ENCODE measurements at places on chromosomes 1 and 21.

GRCh38 chr1:111436726-111437125, 9.2 kb upstream of the OVGP1 start:
- H3K4me1 ChIP-seq: peaks cover 1% of the 10 kb centered on the region
- DNase-seq: no peak
- no peak overlapping the region for H3K4me3 ChIP-seq
- no peak overlapping the region for H3K27ac ChIP-seq
- peaks cover 13% of the 10 kb centered on the region for H3K36me3 ChIP-seq

DNA sequence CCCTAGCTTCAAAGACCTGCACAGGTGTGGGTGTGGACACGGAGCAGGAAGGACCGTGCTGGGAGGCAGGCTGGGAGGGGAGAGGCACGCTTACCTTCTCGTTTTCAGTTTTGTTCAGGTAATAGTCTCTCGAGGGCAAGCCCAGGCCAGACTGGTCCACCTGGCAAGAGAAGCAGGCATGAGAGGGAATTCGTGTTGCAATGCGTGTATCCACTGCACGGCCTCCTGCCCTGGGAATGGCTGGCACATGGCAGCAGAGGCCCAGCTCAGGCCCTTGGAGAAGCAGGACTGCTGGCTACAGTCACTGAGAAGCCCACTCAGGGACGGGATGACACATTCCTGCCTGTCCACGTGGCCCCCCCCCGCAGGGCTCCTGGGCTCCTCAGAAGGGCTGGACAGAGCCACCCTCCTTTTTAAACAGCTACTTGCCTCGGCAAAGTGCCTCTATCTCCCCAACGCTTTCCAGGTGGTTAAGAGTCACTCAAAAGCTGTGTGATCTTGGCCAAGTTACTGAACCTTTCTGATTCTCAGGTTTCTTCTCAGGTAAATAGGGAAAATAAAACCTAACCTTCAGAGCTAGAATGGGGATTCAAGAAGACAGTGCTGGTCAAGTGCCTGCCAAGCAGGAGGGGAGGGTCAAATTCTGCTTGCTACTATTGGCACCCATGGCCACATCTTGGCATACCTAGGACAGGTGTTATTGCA, 32.7 kb downstream of the ECE1 start:
- H3K36me3 ChIP-seq: peaks cover 77% of the 10 kb centered on the region
- H3K27ac ChIP-seq: no peak overlapping the region
- no peaks in the 10 kb centered on the region for H3K27me3 ChIP-seq
- DNase-seq: no peak
- peaks cover 4% of the 10 kb centered on the region for H3K4me1 ChIP-seq

- H3K4me3 ChIP-seq: no peak overlapping the region
- no peaks in the 10 kb centered on the region for H3K27me3 ChIP-seq
- H3K36me3 ChIP-seq: no peaks in the 10 kb centered on the region
Measured at GRCh38 chr1:66532214-66532613, 1.7 kb upstream of the SGIP1 start.

DNA sequence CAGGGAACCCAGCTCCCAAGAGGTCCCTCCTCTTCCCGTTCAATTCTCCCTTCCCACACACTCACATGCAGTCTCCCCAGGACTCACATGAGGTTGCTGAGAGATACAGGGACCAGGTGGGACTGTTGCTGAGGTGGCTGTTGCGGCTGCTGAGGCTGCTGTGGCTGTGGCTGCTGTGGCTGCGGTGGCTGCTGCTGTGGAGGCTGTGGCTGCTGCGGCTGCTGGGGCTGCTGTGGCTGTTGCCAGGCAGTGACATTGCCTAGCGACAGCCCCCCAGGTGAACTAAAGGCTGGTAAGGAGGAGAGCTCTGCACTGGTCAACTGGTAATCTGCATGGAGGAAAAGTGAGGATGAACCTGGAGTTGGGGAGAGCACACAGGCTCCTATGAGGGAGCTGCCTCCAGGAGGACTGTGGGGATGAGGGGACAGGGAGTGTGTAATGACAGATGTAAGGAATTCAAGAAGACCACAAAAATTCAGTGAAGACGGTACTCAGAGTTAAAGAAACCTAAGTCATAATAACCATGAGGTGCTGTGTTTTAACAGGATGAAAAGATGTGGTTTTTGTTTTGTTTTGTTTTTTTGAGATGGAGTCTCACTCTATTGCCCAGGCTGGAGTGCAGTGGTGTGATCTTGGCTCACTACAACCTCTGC, 31.8 kb downstream of the MEF2D start:
- DNase-seq: no peak
- H3K4me1 ChIP-seq: no peaks in the 10 kb centered on the region
- H3K4me3 ChIP-seq: no peak overlapping the region
- no peak overlapping the region for H3K27ac ChIP-seq
- peaks cover 19% of the 10 kb centered on the region for H3K36me3 ChIP-seq

GRCh38 chr1:231144416-231145193, 17.3 kb upstream of the TRIM67 start:
- no peak overlapping the region for H3K4me3 ChIP-seq
- no peaks in the 10 kb centered on the region for H3K4me1 ChIP-seq
- no peak overlapping the region for H3K27ac ChIP-seq
- no peaks in the 10 kb centered on the region for H3K27me3 ChIP-seq
- no peaks in the 10 kb centered on the region for H3K36me3 ChIP-seq

DNA sequence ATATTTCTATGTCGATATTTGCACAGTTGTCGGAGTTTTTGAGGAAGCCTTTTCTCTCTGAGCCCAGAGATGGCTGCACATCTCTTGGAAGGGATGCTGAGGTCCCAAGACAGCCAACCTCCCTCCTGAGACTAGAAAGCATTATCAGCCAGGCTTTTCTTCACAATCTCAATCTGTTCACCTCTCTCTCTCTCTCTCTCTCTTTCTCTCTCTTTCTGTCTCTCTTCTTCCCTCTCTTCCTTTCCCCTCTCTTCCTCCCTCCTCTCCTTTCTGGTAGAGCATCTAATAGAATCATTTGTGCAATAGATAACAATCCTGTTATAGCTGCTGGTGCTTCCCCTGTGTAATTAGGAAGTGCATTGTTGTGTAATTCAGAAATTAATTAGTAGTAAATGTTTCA, 131.8 kb downstream of the CAPN8 start:
- no peaks in the 10 kb centered on the region for H3K36me3 ChIP-seq
- no peak for DNase-seq
- no peaks in the 10 kb centered on the region for H3K4me1 ChIP-seq
- H3K27me3 ChIP-seq: no peaks in the 10 kb centered on the region
- no peak overlapping the region for H3K27ac ChIP-seq
- no peak overlapping the region for H3K4me3 ChIP-seq

GRCh38 chr1:117544509-117545109, 61.2 kb upstream of the TENT5C start:
- H3K4me3 ChIP-seq: no peak overlapping the region
- no peak for DNase-seq
- no peak overlapping the region for H3K27ac ChIP-seq

GRCh38 chr1:172184506-172185191, 235.8 kb upstream of the C1orf105 start:
- no peaks in the 10 kb centered on the region for H3K27me3 ChIP-seq
- H3K36me3 ChIP-seq: no peaks in the 10 kb centered on the region
- DNase-seq: no peak
- peaks cover 23% of the 10 kb centered on the region for H3K4me1 ChIP-seq
- H3K4me3 ChIP-seq: no peak overlapping the region
- no peak overlapping the region for H3K27ac ChIP-seq

GRCh38 chr1:17016317-17016661, 4.6 kb upstream of the ATP13A2 start:
- no peak overlapping the region for H3K27ac ChIP-seq
- no peak overlapping the region for H3K4me3 ChIP-seq
- DNase-seq: no peak
- peaks cover 6% of the 10 kb centered on the region for H3K4me1 ChIP-seq
- peaks cover 39% of the 10 kb centered on the region for H3K36me3 ChIP-seq
- no peaks in the 10 kb centered on the region for H3K27me3 ChIP-seq

- peaks cover 18% of the 10 kb centered on the region for H3K4me1 ChIP-seq
- no peak for DNase-seq
- no peaks in the 10 kb centered on the region for H3K36me3 ChIP-seq
- H3K27ac ChIP-seq: no peak overlapping the region
- H3K4me3 ChIP-seq: no peak overlapping the region
- no peaks in the 10 kb centered on the region for H3K27me3 ChIP-seq
Measured at GRCh38 chr1:8603220-8603616, 214.2 kb downstream of the RERE start.

- no peak overlapping the region for H3K27ac ChIP-seq
- DNase-seq: no peak
- H3K36me3 ChIP-seq: no peaks in the 10 kb centered on the region
- no peaks in the 10 kb centered on the region for H3K4me1 ChIP-seq
- no peak overlapping the region for H3K4me3 ChIP-seq
- H3K27me3 ChIP-seq: no peaks in the 10 kb centered on the region
Measured at GRCh38 chr1:241647658-241648057, 4.4 kb upstream of the WDR64 start.

DNA sequence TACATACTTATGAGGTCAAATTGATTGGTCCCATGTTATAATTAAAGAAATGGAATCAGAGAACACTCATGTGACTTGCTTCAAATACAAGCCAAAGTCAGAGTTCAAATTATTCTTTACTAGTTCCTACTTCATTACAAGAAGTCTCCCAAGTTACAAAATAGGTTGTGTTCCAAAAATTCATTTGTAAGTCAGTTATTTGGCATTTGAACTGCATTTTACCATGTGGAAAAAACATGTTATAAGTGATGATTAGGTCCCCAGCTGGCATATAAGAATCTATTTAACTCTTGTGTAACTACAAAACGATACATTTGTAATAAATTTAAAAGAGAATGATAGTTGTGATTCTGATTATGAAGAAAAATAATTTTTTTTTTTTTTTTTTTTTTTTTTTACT, 124.1 kb downstream of the DISP1 start:
- H3K4me3 ChIP-seq: no peak overlapping the region
- H3K27ac ChIP-seq: no peak overlapping the region
- no peaks in the 10 kb centered on the region for H3K4me1 ChIP-seq
- DNase-seq: no peak
- H3K27me3 ChIP-seq: no peaks in the 10 kb centered on the region
- no peaks in the 10 kb centered on the region for H3K36me3 ChIP-seq

DNA sequence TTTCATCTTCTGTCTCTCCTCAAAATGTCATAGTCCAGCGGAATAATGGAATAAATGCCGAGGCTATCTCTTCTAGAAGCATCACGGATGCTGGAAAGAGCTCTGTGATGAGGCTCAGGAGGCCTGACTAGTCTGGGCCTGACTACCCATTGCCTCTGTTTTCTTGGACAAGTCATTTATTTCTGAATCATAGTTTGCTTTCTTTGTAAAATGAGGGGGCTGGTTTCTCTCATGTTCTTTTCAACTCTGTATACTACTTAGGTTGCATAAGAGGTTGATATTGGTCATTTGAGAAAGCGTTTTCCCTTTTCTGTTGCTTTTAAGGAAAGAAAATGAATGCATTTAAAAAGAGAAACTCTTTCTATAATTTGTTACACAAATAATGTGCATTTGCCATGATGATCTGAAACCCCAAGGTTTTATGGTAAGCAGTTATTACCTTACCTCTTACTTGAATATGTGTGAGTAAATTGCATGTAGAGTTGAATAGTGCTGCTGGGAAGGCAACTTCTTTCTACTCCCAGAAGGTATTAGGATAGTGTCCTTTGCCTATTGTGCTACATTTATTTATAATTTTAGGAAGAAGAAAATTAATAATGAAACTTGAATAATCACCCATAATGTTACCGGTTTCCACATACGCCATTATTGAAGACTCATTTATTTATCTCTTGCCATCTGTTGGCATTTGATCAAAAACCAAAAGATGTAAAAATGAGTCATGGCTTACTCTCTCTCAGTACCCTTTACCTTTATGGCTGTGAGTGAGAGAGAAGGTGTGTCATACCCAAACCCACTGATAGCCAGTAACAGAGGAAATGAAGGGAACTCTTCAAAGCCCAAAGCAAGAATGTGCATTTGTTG, 179.1 kb downstream of the FASLG start:
- H3K4me3 ChIP-seq: no peak overlapping the region
- H3K36me3 ChIP-seq: no peaks in the 10 kb centered on the region
- DNase-seq: peak; percentile 78
- H3K27ac ChIP-seq: no peak overlapping the region
- H3K4me1 ChIP-seq: peaks cover 16% of the 10 kb centered on the region
- no peaks in the 10 kb centered on the region for H3K27me3 ChIP-seq

DNA sequence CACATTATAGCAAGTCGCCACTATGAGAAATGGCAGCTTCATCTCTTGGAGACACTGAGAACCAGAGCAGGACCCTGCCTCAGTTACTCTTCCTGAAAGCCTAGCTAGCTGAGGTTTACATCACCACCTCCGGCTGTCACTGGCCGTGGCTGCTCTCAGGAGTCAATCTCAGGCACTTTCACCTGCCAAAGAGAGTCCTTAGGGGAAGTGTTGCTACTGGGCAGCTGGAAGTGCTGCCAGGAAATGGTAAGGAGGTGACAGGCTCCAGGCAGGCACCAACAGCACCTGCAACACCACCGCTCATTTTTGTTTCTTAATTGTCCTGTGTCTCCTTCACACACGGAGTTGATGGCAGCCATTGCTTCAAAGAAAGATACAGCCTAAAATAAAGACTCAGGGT, 92.5 kb downstream of the DSCAM start:
- H3K36me3 ChIP-seq: no peaks in the 10 kb centered on the region
- H3K4me1 ChIP-seq: no peaks in the 10 kb centered on the region
- H3K4me3 ChIP-seq: no peak overlapping the region

DNA sequence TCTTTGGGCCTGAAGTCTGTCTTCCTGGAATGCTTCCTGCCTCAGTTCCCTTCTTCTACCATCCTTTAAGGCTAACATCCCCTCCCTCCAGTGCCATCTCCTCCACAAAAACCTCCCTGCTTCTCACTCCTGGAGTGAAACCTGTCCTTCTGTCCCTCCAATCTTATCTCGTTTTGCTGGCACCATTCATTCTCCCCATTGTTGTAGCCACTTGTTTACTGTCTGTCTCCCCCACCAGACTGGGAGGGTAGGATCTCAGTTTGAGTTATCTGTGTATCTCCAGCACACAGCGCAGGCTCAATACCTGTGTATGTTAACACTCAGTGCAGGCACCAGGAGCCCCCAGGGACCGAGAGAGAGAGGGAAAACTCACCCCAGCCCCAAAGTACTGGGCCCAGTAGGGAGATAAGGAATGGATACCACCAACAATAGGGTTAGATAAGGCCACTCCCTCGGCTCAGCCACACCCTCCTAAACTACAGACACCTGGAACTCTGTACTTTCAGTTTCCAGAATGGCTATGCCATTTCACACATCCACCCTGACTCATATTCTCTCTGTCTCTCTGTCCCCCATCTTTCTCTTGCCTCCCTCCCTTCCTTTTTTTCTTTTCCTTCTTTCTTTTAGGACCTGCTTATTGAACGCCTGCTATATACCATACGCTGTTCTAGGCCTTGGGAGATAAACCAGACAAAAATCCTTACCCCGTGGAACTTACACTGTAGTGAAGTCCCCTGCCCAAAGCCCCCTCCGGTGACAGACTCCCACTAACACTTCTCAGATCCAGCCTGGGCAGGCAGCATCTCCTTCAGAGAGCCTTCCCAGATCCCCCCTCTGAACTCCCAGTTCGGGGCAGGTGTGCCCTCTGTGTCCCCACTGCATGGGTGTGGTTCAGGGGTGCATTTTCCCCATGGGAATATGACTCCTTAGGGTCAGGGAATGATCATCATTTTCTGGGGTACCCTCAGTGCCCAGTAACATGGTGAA, 3.3 kb upstream of the SSBP3 start:
- H3K36me3 ChIP-seq: peaks cover 3% of the 10 kb centered on the region
- H3K27me3 ChIP-seq: no peaks in the 10 kb centered on the region
- peak; percentile 15 for DNase-seq
- H3K27ac ChIP-seq: peak overlapping the region; percentile 93
- H3K4me1 ChIP-seq: peaks cover 41% of the 10 kb centered on the region
